ENCODE measurements at places on chromosomes 16 and 17. TPM values are rescaled to one million over a fixed set of nuclear protein-coding genes. Genes with fewer than 3 reads are reported as not detected.

The OR4D1 gene
- total RNA-seq = 0.27 TPM

The CSH2 gene
- total RNA-seq = not detected

The INCA1 gene
- 0.25 TPM for total RNA-seq

The CACNG5 gene
- total RNA-seq = not detected

The TMEM97 gene
- 33.3 TPM for total RNA-seq

The PRKCB gene
- 71.9 TPM for total RNA-seq

The CD300LB gene
- not detected for total RNA-seq

The ALDH3A1 gene
- total RNA-seq = not detected

The DNAAF1 gene
- total RNA-seq = not detected

The LRRC37A gene
- total RNA-seq = 2.9 TPM

The RHBDL1 gene
- 0.91 TPM for total RNA-seq

The LUC7L gene
- total RNA-seq = 80.8 TPM

The TMEM235 gene
- total RNA-seq = not detected

The KRT28 gene
- total RNA-seq = not detected

The CAVIN1 gene
- 3.5 TPM for total RNA-seq

The CTRB2 gene
- not detected for total RNA-seq

The NACA2 gene
- total RNA-seq = not detected

The TBC1D3C gene
- not detected for total RNA-seq

The SLFN12 gene
- 12.5 TPM for total RNA-seq

The KRT39 gene
- not detected for total RNA-seq

The FLYWCH1 gene
- 67.3 TPM for total RNA-seq

The WDR59 gene
- 63.9 TPM for total RNA-seq

The GALR2 gene
- total RNA-seq = 0.11 TPM

All from T-helper 2 cell treated with Interferon-gamma antibody and Interleukin-4, amounts not matched to agents 100 ng/mL and 5 ng/mL, for 36 hours (primary cell).